ENCODE measurements at places on chromosomes 5 and 9.

GRCh38 chr5:177365845-177366527 lies 8.3 kb downstream of the RGS14 start:
- DNase-seq, result no peak

GRCh38 chr5:115393239-115393638 lies 96.8 kb upstream of the CCDC112 start:
- no peak for DNase-seq

- DNase-seq, result no peak
Measured at GRCh38 chr9:117473293-117473692, 58.4 kb upstream of the ASTN2 start.

DNA sequence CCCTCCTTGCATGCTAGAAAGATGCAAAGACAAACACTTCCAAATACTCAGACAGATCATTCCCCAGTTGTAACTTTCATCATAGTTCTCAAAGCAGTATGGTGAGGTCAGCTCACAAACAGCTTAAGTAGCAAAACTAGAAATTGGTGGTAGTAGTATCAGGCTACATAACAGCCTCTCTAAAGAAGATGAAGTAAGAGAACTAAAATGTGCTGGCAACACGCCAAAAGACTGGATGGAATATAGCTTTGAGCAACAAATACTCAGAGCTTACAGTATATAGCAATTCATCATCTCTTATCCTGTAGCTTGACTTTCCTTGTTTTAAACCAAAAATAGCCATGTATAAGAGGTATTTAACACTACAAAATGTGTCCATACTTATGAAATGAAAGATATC lies 7.5 kb downstream of the PFDN1 start:
- DNase-seq, result no peak

- no peak for DNase-seq
Measured at GRCh38 chr5:141915881-141916336, 7.8 kb upstream of the DELE1 start.

GRCh38 chr5:73299665-73300336 lies 126.8 kb downstream of the TMEM174 start:
- DNase-seq, result no peak

DNA sequence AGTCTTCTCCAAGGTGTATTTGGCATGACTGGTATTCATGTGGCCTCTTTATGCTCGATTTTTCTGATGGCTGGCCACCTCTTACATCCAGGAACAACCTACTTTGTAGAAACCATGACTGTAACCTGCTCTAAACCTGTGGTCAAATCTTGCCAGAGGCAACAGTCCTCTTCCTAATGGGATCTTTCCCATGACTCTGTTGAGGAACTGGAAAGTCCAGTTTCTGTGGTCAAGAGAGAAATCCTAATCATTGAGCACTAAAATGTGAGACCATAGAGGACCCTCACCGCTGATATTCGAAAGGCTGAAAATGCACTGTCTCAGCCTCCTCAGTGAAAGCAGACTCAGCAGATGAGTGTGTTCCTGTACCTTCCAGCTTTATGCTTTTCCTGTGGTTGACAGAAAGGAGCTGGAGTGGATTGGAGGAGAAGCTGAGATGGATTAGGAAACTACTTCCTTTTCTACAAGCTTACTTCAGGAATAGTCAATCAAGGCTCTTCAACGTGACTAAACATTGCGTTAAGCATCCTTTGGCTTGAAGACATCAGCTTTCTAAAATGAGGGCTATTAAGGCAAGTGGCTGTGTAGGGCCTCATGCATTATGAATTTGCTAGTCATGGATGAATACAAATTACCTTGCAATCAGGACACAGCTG lies 69.7 kb upstream of the DAPK1 start:
- DNase-seq, result no peak

DNA sequence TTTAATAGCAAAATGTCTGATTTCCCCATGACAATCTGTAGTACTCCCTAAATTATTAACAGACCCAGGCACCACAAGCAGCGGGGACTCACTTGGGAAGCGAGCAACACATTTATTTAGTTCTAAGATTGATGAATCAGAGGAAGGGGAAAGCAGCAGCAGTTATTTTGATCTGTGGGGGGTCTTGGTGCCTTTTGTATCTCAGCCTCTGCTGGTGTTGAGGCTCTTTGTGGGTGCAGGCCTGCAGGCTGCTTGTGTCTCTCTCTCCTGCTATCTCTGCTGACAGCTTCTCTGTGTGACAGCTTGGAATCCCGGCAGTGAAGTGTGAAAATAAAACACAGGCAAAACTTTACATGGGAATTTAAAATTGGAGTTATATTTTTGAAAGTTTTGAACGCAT lies 878.2 kb upstream of the DMAC1 start:
- DNase-seq, result no peak

GRCh38 chr9:75601280-75601679 lies 289.2 kb upstream of the PCSK5 start:
- no peak for DNase-seq

- DNase-seq, result no peak
Measured at GRCh38 chr5:78760770-78761169, 112.2 kb upstream of the LHFPL2 start.

- DNase-seq, result no peak
Measured at GRCh38 chr9:128940271-128940921, 7.0 kb downstream of the DOLK start.

DNA sequence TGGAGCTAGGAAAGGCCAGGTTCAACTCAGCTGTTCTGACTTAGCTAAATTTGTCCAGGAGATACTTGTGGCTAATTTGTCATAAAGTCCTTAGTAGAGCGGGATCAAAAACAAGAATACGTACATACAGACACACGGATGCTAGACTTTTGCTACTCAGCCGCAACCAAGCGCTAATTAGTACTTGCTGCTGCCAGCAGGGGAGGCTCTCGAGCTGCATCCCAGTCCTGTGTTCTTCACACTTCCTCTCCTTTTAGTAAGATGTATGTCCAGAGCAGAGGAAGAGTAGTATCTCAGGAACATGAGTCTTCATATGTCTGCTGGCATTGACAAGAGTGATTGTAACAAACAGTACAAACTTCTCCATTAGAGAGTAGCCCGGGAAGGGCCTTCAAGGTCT lies 58.3 kb downstream of the CYFIP2 start:
- no peak for DNase-seq

DNA sequence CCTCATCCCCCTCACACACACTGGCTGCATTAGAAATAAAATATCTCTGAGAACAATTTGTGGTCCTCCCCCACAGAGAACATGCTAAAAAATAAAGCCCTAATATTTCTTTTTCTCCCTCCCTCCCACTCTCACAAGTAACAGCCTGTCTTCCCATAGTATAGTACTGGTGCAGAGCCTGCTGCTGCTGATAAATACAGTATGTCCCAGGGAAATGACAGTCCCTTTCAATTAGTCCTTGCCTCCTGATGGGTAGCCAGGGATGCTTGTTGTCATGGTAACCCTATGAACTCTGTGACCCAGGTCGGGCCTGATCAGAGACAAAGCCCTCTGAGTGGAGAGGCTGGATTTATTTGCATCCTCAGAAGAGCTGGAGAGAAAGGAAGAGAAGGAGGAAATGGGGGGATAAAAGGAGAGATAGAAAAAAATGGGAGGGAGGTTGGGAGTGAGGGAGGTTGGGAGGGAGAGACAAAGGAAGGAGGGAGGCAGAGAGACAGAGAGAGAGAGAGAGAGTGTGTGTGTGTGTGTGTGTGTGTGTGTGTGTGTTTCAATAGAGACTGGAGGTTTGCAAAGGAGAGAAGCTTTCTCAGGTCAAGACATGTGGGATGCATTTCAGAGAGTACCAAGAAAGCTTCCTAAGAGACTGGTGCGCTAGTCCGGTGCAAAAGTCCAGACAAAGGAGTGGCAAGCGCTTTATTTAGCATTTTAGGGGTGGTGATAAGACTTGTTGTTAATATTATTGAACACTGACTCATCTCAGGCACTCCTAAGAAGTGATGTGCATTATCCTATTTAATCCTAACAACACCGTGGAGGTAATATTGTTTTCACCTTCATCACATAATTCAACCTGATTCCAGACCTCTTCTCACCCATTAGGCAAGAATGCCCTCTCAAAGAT lies 260.8 kb downstream of the FAM114A2 start:
- no peak for DNase-seq

DNA sequence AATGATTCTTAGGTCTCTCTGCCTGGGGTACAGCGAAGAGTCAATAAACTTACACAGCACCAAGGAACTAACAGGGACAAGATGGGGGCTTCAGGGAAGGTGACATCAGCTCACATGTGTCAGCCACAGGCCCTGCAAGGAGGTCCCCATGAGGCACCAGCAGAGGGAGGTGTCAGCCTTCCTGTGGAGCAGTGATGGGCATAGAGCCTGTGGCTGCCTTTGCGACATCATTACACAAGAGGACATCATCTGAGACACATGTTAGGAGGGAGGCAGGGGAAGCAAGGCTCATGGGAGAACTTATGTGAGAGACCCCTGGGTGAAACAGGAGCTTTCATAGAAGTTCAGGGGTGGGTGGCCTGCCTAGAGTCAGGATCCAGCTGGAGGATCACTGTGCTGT lies 389.6 kb downstream of the SEMA5A start:
- DNase-seq, result no peak

- DNase-seq, result peak; percentile 90
Measured at GRCh38 chr5:139660923-139661814, 13.0 kb downstream of the CXXC5 start.

Data from Right ventricle myocardium superior (tissue), 1 donor.